ENCODE measurements at places on chromosomes 5 and 9.

GRCh38 chr5:146447734-146448380 is 724 bp downstream of the TCERG1 start:
- DNase-seq, result no peak

- DNase-seq, result no peak
Observed at GRCh38 chr9:129058965-129059795, 21.7 kb upstream of the DOLPP1 start.

DNA sequence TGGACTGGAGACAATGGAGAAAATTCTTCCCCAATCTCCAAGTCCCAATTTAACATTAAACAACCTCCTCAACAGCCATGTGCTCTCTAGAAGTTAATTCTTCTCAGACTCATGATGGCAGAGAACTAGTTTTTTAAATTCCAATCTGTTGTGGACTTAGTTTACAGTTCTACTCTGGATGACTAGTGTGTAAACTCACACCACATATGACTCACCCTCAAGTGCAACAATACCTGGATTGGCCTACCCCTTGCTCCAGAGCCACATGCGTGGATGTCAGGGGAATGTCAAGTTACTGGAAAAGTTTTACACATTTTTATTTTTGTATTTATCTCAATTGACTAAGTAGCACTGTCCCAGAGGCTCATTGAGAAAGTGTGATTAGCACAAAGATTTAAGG is 136.0 kb upstream of the EFNA5 start:
- no peak for DNase-seq

- no peak for DNase-seq
Observed at GRCh38 chr5:6412811-6413210, 34.5 kb upstream of the MED10 start.

- DNase-seq, result no peak
Observed at GRCh38 chr9:130245474-130245873, 20.1 kb upstream of the HMCN2 start.

GRCh38 chr5:166695326-166695725 is 1596.1 kb upstream of the WWC1 start:
- no peak for DNase-seq

- DNase-seq, result no peak
Observed at GRCh38 chr5:127517110-127517479, 345 bp upstream of the PRRC1 start.

DNA sequence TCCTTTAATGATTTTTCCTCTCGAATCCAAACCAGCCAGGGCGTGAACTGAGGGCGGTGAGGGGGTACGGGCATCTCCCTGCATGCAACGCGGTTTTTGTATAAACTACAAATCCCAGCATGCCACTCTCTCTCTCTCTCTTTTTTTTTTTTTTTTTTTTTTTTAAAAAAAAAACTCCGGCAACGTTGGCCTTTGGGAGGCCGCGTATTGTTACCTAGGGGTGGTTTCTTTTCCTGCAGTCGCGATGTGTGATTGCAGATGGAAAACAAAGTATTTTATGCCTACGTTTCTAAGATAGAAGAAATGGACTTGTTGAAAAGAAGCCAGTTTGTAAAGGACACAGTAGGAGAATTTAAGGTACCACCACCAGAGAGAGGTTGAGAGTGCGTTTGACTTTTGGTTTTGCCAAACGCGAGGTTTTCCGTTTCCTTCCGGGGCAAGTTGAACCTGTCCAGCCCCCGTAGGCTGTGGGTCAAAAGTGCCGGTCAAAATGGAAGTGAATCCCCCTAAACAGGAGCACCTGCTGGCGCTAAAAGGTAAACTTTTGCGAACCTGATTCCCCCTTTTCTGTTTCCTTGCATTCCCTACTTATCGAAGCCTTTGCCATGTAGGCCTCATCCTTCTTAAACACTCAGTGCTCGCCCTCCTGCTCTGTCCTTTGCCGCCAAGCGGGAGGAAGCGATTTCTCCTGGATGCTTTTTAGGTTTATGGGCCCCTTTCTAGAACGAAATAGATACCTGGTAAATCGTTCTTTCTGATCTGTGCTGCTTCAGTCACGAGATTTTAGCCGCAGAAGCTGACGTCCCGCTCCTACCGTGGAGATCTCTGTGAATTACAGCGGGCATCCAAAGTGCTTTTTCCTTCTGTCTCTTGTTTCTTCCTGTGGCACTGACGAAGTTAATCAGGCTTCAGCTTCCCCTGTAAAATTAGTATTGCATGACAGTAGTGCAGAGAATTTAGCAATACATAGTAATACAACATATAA is at the start of the genes SHLD3 and TRAPPC13:
Gene SHLD3, plus strand, starts transcription at position 457 of the 985 bp plus-strand sequence. CDS start 4,561 bp downstream, outside the sequence.
Gene TRAPPC13, plus strand, starts transcription at position 457 of the 985 bp plus-strand sequence. Its CDS starts 34 bp downstream, at position 491.
- peak; percentile 90 for DNase-seq

- DNase-seq, result no peak
Observed at GRCh38 chr9:38065369-38066075, 3.5 kb downstream of the SHB start.

DNA sequence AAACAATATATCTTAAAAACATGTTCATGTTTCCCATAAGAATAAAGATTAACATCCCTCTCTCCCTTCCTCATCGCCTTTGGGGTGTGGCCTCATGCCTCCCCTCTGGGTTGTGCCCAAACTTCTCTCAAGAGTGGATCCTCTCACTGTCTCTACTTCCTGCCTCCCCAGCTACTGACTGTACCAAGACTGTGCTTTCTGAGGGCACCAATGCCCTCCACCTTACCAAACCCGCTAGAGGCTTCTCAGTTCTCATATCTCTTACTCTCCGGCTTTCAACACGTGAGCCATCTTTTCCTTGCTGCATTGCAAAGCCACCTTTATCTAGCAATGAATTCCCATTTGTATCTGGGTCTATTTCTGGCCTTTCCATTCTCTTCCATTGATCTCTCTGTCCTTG is 34.4 kb upstream of the KCNIP1 start:
- no peak for DNase-seq

- no peak for DNase-seq
Observed at GRCh38 chr5:151204051-151204450, 19.8 kb downstream of the CCDC69 start.

- DNase-seq, result no peak
Observed at GRCh38 chr9:34642679-34643078, 3.8 kb upstream of the GALT start.

All from spleen (tissue), 13 donors.